Right cardiac atrium (tissue), 5 donors: ENCODE measurements at places on chromosomes 11 and 22. TPM values are rescaled to one million over a fixed set of nuclear protein-coding genes. Genes with fewer than 3 reads are reported as not detected.

DNA sequence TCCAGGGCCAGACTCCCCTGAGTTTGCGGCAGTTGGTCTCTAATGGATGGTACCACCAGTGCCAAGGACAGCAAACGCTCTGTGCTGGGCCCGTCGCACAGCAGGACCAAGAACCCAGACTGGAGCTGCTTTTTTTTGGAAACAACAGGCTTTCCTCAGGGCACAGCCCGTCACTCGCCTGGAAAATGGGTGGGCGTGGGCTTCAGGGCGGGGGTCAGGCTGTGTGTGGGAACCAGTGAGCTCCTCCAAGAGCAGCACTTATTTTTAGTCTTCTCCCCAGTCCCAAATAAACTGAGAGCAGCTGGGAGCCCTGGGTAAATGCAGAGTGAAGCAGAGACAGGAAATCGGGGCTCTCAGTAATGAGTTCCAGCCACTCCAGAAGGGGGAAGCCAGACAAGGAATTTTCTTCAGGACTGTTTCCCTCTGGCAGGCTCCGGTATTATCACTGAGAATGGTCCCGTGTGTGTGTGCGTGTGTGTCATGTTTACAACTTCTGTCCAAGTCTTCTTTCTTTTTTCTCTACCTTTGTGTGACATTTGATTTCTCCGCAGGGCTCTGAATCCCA lies 63.0 kb downstream of the PPFIBP2 start:
- DNase-seq: peak; percentile 45

DNA sequence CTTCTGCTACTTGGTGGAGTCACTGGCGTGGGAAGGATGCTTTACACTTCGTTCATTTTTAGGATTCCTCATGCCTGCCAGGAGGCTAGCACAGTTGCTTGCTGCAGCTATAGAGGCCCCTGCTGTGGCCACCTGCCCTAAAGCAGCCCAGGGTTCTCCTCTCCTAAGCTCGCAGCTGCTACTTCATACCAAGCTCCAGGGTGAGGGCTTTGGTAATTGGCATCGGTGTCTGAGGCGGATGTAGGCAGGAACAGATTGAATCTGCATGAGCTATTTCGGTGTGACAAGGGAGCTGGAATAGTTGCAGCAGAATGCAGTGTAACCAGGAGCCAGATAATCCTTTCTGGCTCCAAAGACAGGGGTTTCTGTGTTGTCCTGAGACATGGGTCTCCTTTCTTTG lies 133.1 kb downstream of the MICAL2 start:
- DNase-seq: no peak

- no peak for DNase-seq
Measured at GRCh38 chr11:28961726-28962125, 853.5 kb downstream of the METTL15 start.

- peak; percentile 11 for DNase-seq
Measured at GRCh38 chr11:69524991-69525411, 43.5 kb downstream of the LINC01488 start.

DNA sequence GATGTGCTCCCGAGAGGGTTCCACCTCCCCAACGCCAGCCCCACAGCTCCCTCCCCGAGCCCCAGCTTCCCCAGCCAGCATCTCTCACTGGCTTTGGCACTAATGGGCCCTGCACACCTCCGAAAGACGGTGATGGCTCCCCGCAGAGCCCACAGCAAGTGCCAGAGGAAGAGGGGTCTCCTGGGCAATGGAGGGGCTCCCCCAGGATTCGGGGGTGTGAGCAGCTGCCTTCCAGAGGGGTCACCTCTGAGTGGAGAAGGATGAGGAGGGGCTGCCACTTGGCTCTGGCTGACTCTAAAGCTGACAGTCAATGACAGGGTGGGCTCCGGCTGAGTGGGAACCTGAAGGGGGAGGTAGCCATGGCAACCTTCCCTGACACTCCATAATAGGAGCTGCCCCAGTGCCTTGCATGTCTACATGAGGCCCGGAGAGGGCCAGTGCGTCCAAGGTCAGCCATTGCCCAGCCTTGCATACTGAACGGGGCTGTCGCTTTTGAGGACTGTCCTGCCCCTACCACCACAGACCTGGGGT lies 98.6 kb upstream of the SYT13 start:
- no peak for DNase-seq

GRCh38 chr22:30574997-30575671 lies 669 bp upstream of the GAL3ST1 start:
- peak; percentile 68 for DNase-seq

DNA sequence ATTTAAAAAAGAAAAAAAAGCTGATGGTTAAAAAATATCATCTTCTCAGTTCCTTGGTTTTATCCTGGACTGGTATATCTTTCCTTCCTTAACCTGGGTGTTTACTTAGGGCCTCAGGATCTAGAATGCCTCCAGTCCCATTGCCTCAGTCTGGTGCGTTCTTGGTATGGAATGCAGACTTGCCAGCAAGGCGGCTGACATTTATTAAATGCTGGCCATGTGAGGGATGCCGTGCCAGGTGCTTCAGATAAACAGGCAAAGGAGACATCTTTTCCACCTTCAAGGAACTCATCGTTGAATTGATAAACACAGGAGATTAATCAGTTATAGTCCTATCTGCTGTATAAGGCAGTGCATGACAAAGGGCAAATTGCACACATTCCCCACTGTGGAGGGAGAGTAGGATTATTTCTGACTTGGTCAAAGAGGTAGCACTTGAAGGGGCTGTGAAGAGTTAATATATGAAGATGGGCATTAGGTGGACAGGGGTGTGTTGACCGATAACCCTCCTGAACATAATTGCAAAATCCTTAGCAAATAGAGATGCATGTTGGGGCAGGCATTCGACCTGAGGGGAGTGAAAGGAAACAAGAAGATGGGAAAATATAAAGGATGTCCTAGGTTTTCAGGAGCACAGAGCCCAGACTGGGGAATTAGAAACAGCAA lies 54.4 kb downstream of the ALX4 start:
- no peak for DNase-seq

DNA sequence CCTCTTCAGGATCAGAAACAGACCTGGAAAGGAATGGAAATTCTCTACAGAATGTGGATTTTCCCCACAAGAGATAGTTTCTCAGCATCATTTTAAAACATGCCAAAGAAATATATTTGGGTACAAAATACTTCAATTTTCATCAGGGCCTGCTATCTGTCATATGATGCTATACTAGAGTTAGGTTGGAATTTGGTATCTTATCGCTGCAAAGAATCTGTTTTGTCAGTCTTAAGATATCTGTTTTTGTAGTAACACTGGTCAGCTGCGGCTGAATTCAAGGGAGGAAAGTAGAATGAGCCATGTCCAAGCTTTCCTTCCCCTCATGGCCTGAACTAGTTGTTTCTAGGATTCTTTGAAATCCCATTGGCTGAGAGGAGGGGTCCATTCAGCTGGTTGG lies 806.4 kb downstream of the KCNA4 start:
- no peak for DNase-seq

- DNase-seq: no peak
Measured at GRCh38 chr11:112316971-112317370, 56.3 kb upstream of the PLET1 start.

- no peak for DNase-seq
Measured at GRCh38 chr11:48013269-48013901, 33.0 kb downstream of the PTPRJ start.

DNA sequence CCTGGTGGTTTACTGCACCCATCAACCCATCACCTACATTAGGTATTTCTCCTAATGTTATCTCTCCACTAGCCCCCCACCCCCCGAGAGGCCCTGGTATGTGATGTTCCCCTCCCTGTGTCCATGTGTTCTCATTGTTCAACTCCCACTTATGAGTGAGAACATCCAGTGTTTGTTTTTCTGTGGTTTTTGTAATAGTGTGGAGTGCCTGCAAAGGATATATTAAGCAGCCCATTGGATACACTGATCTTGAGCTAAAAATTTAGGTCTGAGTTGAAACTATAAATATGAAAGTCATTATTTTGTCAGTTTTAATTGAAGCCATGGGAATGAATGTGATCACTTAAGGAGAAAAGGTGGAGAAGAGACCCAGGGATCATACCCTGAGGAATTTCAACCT lies 23.0 kb downstream of the MRPL48 start:
- DNase-seq: no peak

DNA sequence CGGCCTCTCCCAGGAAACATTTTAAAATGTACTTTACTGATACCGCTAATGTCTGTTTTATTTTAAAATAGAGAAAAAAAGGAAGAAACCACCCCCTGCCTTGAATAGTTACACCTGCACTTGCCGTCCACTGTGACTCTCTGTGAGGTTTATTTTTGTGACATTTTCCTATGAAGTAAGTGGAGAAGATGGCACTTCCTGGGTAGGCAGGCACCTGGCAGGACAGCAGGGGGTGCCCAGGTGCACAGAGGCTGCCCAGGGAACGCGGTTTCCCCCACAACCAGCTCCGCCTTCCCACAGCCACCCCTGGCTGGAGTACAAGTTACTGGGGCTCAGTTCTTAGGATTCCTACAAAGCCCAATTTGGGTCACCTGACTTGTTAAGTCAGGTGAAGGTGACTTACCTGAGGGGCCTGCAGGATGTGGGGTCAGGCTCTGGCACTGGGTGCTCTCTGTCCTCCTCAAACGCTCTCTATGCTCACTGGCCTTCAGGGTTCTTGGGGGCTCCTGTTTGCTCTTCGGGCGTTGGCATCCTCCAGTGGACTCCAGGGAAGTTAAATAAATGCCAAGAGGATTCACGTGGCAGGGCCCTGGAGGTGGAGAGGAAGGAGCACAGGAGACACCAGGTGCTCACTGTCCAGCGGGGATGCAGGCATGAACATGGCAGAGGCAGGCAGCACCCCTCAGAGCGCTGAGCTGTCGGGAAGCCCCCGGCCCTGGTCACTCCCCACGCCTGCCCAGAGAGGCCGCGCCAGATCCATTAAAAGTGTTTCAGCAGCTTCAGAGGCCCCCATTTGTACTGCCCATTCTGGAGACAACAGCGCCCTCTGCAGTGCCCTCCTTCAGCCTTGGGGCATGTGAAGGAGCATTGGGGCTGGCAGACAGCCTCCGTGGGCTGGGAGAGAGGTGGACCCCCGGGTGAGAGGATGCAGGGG lies 1021.2 kb downstream of the TBC1D22A start:
- DNase-seq: no peak

DNA sequence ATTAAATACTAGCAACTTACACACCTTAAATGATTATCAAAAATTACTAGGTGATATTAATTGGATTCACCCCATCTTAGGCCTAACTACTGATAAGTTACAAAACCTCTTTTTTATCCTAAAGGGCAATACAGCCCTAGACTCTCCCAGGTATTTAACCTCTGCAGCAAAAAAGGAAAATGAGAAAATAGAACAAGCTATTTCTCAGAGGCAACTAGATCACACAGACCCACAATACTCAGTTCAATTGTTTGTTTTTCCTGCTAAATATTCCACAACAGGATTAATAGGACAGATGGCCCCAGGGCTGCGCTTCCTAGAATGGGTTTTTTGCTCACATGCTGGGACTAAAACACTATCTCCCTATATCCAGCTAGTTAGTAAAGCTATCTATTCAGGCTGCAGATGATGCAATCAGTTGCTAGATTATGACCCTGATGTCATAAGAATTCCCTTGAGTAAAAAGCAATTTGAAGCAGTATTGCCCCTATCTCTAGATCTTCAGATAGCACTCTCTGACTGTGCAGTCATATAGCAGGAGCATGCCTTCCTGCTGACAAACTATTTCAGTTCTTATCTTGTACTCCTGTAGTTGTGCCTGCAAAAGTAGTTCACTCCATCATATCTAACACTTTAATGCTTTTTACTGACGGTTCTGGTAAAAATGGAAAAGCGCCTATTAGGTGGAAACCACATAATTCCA lies 1595.5 kb upstream of the TENM4 start:
- DNase-seq: no peak

GRCh38 chr22:24584871-24585411 lies 7.9 kb downstream of the LRRC75B start:
- no peak for DNase-seq

GRCh38 chr11:1751531-1751921 lies 1.1 kb upstream of the IFITM10 start:
- no peak for DNase-seq

- peak; percentile 86 for DNase-seq
Measured at GRCh38 chr11:40280159-40281051, 1179.0 kb downstream of the LRRC4C start.

- DNase-seq: no peak
Measured at GRCh38 chr11:8523396-8523795, 70.6 kb downstream of the STK33 start.

DNA sequence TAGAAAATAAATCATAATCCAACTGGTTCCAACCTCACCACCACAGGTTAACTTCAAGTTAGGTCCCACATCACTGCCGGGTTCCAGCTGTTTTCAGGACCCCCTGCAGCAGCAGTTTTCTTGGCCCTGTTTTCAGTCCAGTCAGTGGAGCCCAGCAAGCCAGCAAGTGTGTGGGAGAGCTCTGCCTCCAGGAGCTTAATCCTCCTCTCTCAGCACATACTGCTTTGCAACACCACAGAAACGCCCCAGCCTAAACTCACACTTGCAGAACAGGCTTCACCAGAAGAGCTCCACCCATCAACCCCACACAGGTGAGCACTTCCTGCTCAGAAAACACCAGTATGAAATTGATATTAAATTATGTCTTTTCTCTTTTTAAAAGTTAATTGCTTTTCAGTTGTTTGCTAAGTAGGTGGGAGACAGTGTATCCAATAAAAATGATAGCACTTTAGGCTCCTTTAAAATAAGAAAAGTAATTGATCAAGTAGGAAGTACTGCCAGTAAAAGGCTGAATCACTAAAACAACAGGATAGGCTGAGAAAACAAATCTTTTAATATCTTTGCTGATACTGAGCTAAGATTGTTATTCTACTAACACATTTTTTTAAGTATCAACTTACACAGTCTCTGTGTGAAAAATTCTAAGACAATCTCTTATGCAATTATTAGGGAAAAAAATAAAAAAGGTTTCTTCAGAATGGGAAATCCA lies 81.5 kb upstream of the TP53AIP1 start:
- DNase-seq: no peak

DNA sequence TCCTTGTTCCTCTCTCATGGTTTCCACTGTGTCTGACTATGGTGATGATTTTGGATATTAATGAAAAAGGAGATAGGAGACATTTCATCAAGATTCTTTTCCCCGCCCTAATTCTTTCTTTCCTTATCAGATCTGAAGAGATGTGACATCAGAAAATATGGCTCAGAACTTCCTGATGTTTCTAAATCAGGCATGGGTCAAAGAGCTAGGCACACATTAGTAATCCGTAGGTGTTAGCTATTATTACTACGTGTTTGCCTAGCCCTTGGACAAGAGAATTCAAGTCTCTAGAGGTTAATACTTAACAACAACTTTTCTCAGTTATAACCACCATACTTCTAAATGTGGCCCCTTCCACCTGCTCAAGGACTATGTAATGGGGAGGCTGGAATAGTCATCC lies 5.8 kb downstream of the JOSD1 start:
- no peak for DNase-seq

PATE2 gene
- total RNA-seq: not detected

MS4A15 gene
- total RNA-seq: not detected

NXPE1 gene
- not detected for total RNA-seq

SPDYC gene
- total RNA-seq: not detected

MGAT3 gene
- total RNA-seq: 9.2 TPM

RASL10A gene
- 2.9 TPM for total RNA-seq

PGA5 gene
- total RNA-seq: 0.56 TPM

OR51E2 gene
- not detected for total RNA-seq

A4GALT gene
- 88.0 TPM for total RNA-seq

GUCY1A2 gene
- 2.4 TPM for total RNA-seq

GLYAT gene
- not detected for total RNA-seq

LARGE1 gene
- 57.6 TPM for total RNA-seq
